ENCODE measurements at places on chromosomes 12 and 14. TPM values are rescaled to one million over a fixed set of nuclear protein-coding genes. Genes with fewer than 3 reads are reported as not detected.

C14orf39 gene
- not detected for total RNA-seq

MAP4K5 gene
- 22.3 TPM for total RNA-seq

MCRS1 gene
- 54.8 TPM for total RNA-seq

FOXN3 gene
- 82.3 TPM for total RNA-seq

SP7 gene
- not detected for total RNA-seq

PTHLH gene
- not detected for total RNA-seq

OR6C2 gene
- total RNA-seq = not detected

ANG gene
- total RNA-seq = 11.1 TPM
